ENCODE measurements at places on chromosomes 12 and 14.

GRCh38 chr12:122790393-122791075 lies 16.2 kb downstream of the CCDC62 start:
- DNase-seq = no peak

DNA sequence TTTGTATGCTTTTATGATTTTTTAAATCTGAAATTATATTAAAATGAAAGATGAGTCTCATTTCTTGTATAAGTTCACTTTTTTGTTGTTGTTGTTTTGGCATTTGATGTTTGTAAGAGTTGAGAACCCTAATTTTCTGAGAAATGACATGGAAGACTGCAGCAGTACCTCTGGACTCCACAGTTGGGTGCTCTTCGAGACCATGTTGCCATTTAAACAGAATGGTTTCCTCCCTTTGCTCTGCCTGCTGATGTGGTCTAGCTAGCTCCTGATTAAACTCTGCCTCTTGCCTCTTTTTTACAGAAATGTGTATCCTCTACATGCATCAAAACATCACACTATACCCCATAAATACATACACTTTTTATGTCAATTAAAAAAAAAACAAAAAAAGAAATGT lies 5.8 kb upstream of the LTA4H start:
- peak; percentile 37 for DNase-seq

DNA sequence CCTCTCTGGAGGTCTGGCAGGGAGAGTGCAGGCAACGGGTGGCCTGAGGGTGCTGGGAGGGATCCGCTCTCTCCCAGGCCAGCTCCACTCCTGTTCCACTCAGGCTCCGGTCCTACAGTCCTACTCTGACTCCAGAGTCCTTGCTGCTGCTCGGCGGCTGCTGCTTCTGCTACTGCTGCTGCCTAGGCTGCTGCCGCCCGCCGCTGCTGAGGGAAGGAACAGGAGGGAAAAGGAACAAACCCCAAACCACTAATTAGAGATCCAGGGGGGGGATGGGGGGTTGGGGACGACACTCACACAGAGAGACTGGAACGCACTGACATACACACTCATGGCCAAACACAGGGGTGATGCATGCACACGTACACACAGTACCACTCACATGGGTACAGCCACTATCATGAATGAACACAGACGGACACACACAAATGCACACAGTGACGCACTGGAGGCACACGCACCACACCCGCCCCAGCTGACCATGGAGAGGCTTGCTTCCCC lies at the start of gene SP7:
TSS of gene SP7 (minus strand) at position 174 of the 501 bp plus-strand sequence. CDS start 708 bp downstream, outside the sequence.
- peak; percentile 73 for DNase-seq

DNA sequence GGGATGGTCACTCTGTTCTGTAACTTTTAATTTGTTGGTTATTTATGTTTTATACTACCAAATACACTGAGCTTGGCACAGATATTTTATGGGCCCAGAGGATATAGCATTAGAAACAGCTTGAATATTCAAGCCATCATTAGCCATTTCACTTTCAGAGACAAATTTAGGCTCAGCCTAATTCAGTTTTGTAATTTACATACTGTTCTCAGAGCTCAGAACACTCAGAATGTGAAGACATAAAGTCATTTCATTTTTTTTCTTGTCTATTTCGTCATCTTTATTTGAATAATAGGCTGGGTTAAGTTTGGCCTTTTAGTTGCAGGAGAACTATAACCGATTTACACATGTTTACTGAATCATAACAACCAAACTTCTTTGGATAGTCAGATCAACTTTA lies 361.7 kb downstream of the SNAPC1 start:
- DNase-seq = no peak

DNA sequence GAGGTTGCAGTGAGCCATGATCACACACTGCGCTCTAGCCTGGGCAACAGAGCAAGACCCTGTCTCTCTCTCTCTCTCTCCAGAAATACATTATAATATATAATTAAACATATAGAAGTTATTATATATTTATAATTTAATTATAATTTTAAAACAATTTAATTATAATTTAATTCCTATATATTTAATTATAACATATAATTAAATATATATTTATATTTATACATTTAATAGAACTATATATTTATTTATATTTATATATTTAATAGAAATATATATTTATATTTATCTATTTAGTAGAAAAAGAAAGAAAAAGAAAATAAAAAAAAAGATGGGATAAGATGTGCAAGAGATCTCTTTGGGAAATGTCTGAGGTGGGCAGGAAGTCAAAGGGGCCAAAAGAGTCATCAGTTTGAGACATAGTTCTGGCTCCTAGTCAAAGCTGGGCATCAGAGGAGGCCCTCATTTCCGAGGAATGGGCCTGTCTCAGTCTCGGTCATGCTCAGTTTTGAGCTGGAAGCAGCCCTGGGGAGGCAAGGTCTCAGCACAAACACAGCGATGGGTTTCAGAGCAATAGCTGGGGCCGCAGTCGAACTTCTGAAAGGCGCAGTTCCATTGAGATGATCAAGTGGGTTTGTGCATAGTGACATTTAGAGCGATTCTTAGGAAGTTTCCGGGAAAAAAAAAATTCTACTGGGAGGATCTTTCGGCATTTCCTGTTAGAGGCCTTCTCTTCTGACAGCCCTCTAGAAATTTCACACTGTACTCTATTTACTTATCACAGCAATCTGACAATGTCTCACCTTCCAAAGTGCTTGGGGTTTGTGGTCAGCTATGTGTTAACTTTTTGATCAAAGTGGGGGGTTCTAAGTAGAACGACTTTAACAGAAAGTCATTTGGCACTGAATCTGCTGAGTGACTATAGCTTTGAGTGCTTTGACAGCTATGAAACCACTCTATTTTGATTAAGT lies 58.7 kb upstream of the GZMB start:
- peak; percentile 72 for DNase-seq

DNA sequence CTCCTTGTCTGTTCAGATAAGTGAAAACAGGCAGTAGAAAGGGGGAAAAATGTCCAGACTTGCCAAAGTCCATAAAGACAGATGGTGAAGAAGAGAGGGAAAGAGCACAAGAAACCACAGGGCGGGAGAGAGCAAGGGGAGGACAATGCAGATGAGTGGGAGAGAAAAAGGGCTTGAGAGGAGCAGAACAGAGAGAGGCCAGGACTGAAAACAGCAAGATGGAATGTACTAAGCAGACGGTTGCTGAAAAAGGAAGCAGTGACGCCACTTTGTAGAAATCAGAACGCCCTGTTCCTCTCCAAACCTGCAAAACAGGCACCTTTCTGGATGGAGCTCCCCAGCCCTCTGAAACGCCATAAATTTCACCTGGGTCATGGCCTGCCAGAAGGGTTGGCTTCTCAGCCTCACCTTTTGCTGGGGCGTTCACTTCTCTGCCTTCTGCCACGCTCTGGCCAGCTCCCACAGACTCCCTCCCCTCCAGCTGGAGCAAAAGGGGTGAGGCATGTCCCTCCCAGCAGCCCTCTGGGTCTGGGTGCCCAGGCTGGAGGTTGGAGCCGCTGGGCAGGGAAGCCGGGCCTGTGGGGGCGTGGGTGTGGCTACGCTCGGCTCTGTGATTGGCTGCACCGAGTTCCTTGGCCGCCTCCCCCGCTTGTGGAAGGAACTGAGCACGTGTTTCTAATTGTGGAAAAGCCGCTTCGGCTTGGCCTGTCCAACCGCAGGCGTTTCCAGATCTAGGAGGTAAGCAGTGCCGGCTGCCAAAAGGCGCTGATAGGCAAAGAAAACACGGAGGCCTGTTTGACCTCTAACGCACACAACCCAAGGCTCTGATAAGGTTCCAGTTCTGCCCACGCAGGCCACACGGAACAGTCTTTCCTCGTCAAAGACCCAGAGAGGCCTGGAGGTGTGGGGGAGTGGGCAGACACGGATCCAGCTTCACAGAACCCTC lies 29.3 kb downstream of the SLC7A8 start:
- peak; percentile 64 for DNase-seq

DNA sequence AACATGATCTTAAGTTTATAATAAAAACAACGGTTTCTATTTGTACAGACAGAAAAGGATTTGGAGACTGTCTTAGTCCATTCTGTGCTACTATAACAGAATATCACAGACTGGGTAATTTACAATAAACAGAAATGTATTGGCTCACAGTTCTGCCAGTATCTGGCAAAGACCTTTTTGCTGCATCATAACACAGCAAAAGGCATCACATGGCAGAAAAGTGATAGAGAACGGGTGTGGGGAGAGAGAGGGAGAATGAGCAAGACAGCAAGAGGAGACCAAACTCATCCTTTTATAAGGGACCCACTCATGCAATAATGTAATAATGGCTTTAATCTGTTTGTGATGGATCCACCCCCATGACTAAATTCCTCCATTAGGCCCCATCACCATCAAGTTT lies 17.0 kb upstream of the NUDT4 start:
- no peak for DNase-seq

DNA sequence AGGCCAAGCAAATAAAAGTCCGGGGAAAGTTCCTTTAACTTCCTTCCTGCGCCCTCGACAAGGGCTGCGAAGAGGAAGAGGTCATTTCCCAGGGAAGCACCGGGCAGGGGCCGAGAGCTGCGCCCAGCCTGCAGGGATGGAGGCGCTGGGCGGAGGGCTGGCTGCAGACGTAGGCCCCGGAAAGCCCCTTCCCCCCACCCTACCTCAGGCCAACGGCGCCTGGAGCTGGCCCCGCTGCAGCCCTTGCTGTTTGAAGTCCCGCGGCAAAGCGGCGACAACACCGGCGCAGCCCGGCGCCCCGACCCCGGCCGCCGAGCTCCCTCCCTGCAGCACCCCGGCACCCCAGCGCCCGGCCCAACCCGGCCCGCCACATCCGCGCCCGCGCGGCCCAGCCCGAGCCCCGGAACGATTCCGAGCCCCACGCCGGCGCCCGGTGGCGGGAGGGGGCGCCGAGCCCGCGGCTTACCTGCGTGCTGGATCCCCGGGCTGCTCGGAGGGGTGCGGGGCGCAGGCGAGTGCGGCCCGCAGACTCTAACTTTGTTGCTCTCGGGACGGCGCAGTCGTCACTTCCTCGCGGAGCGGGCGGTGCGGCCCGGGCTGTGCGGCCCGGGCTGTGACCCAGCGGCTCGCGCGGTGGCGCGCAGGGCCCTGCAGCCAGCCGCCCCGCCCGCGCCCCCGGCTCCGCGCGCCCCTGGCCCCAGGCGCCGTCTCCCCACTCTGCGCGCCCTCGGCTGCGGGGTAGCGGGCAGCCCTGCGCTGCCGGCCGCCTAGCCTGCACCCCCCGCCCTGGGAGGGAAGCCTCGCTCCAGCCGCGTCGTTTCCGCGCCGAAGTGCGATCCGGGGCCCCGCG lies 64.8 kb upstream of the PTGR2 start:
- peak; percentile 79 for DNase-seq

DNA sequence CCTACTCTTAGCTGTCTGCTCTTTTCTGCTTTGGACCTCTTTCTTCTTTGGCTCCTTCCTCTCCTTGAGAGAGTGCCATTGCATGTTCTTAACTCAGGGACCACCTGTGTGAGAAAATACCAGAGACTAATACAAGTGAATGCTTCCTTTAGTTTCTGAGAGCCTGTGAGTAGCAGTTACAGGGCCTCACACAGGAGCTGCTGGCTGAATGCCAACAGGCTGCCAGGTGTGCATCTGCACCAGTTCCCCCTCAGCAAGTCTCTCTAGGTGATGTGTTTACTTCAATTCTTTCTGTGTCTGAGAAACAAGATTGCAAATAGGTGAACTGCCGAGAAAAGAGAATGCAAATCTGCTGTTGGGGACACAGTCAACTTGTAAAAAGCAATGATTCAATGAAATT lies 108.2 kb downstream of the STXBP6 start:
- DNase-seq = no peak

DNA sequence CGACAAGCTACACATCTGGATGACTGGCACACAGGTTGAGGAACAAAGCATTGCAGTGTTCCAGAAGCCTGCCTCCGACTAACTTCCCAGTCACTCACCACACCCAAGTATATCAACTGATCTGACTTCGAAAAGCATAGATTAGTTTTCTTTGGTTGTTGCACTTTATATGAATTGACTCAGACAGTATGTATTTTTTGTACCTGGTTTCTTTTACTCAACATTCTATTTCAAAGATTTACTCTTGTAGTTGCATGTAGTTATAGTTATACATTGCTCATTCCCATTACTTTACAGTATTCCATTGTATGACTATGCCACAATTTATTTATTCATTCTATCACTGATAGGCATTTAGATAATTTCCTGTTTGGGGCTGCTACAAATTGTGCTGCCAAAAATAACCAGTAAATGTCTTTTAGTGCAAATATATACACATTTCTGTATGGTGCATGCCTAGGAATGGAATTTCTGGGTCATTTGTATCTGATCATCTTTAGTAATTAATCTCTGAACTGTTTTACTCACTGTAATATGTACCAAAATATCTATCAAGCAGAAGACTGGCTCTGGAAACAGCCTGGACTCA lies 17.8 kb downstream of the PLCZ1 start:
- no peak for DNase-seq

DNA sequence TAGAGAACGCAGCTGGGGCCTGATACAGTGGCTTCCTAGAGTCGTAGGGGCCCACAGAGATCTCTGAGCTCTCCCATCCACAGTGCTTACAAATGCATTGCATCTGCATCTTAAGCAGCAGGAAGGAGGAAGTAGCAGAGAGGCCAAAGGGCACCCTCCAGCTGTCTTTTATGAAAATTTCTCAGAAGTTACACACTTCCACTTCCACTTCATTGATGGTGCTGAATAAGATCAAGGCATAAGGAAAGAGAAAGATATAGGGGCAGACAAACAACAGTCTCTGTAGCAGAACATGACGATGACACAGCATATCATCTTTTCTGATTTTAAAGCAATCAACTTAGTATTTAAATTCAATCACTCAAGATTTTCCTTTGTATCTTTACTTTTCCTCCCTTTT lies 51.6 kb upstream of the ABCC9 start:
- peak; percentile 43 for DNase-seq

GRCh38 chr12:120095331-120095730 lies 21.2 kb downstream of the RAB35 start:
- no peak for DNase-seq
